Placental epithelial cell (primary cell): ENCODE measurements at places on chromosomes 1 and 21. TPM values are rescaled to one million over a fixed set of nuclear protein-coding genes. Genes with fewer than 3 reads are reported as not detected.

Gene GJA9
- 0.11 TPM in 1 of 2 replicates, not detected in the other for total RNA-seq

Gene NCMAP
- under 0.01 and 0.11 TPM in 2 replicates for total RNA-seq

Gene AUNIP
- total RNA-seq, result 1.2 and 1.8 TPM in 2 replicates

Gene PCNX2
- total RNA-seq, result 27.5 and 30.8 TPM in 2 replicates

Gene USH2A
- total RNA-seq, result under 0.01 TPM in 1 of 2 replicates, not detected in the other

Gene DISC1
- 6.6 and 13.7 TPM in 2 replicates for total RNA-seq

Gene TLR5
- total RNA-seq, result 0.39 TPM in 1 of 2 replicates, not detected in the other

Gene RNU1-1
- under 0.01 TPM in 2 replicates for total RNA-seq

Gene OR2L3
- total RNA-seq, result not detected in 2 replicates

Gene HTR1D
- total RNA-seq, result under 0.01 and 0.76 TPM in 2 replicates

Gene UBE2U
- total RNA-seq, result not detected in 2 replicates

Gene BNIPL
- total RNA-seq, result 66.4 and 157 TPM in 2 replicates

Gene MYCL
- 1.6 and 2.7 TPM in 2 replicates for total RNA-seq

Gene LCE3A
- total RNA-seq, result not detected in 2 replicates

Gene LAD1
- total RNA-seq, result 22.8 and 33.3 TPM in 2 replicates

Gene SLC19A2
- total RNA-seq, result 8.2 and 20.9 TPM in 2 replicates

Gene FCN3
- total RNA-seq, result not detected in 2 replicates

Gene RXFP4
- total RNA-seq, result not detected in 2 replicates
